ENCODE measurements at places on chromosomes 2 and 18.

DNA sequence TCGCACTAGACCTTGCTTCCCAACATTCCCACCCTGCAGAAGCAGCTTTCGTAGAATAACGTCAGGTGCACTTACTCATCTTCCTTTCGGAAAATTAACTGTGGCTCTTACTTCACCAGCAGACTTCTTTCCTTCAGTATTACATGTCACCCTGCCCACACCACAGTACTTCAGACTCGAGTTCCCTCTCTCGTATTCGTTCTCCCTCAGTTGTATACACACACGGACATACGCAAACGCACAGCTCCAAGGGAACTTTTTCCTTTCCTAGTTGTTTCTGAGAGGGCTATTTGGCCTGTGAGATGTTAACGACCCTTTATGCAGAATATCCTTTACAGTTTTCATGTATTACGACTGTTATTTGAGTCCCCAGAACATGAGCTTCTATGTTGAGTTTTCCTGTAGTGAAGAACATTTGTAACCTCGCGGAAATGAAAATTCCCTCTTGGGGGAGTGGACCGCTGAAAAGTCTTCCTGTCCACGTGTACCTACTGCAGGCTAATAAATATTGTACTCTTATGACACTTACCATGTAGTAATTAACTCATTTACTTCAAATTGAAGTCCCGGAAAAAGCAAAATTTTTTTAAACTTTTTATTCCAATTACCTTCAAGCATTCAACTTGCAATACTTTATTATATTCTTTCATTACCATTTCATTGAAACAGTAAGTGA is 908 bp downstream of the ERLEC1 start:
- no peak for DNase-seq

- DNase-seq = no peak
These were observed 63.1 kb upstream of the TXNDC2 start for GRCh38 chr18:9822587-9823185.

DNA sequence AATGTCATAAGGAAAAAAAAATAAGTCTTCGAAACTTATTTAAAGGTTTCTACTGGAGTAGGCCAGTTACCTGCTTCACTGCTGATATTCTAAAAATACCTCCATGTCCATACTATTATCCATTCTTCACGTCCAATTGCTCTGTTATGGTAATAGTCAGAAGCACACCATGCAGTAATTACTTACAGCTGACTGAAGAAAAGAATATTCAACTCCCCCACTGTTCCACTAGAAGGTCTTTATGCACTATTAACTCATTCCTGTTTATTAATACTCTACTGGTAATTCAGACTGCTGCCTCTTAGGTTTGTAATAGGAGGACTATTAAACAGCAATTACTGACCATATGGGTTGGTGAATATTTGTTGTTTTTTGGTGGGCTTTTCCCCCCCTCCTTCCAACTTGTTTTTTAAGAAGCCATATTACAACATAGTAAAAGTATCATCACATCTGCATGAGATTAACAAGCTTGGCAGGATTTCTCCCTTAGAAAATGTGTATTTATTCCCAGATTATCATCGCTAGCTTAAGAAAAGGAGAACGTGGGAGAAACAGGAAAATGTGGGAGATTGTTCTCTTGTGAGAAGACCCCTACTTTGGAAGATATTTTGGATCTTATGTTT is 806.4 kb upstream of the FANCL start:
- no peak for DNase-seq

GRCh38 chr2:110873056-110873502 is 140.7 kb downstream of the ACOXL start:
- DNase-seq = no peak

- DNase-seq = no peak
These were observed 151.2 kb downstream of the UBE2E3 start for GRCh38 chr2:181131584-181131983.

DNA sequence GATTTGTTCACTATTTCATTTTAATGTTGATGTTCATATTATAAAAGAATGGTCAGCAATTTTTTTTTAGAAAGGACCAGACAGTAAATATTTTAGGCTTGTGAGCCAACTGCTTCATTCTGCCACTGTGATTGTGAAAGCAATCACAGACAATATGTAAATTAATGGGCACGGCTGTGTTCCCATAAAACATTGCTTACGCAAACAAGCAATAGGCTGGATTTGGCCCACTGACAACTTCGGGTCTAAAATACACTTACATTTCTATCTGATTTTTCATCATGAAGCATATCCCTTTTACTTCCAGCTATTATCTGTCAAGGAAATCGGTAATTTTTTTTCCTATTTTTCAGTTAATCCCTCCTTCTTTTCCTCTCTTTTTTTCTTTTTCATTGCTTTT is 182.2 kb upstream of the CDH2 start:
- DNase-seq = no peak

GRCh38 chr2:179595284-179595683 is 266.1 kb downstream of the ZNF385B start:
- DNase-seq = no peak

GRCh38 chr2:235614900-235615712 is 121.3 kb downstream of the AGAP1 start:
- DNase-seq = no peak

GRCh38 chr18:805755-806110 is 6.3 kb downstream of the YES1 start:
- DNase-seq = no peak

DNA sequence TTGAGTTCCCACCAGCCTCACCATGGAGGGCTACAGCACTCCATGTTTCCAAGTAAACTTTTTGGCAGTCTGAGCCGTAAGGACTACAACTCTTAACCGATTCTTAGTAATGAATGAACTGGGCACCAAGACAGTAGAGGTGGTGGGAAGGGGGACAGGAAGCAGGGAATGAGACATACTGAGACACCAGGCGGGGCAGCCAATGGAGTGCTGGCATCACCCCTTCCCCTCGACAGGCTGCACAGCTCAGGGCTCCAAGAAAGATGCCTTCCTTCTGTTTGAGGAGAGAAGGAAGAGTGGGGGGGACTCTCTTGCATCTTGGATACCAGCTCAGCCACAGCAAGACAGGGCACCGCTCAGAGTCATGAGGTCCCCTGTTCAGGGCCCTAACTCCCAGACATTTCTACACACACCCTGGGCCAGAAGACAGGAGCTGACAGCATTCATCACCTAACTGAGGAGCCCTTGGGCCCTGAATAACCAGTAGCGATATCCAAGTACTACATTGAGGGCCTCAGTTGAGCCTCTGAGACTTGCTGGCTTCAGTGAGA is 45.2 kb downstream of the USP34 start:
- DNase-seq = no peak

- no peak for DNase-seq
These were observed 50.7 kb downstream of the LBH start for GRCh38 chr2:30282081-30282480.

- no peak for DNase-seq
These were observed 259.5 kb downstream of the SP3 start for GRCh38 chr2:173705656-173706055.

DNA sequence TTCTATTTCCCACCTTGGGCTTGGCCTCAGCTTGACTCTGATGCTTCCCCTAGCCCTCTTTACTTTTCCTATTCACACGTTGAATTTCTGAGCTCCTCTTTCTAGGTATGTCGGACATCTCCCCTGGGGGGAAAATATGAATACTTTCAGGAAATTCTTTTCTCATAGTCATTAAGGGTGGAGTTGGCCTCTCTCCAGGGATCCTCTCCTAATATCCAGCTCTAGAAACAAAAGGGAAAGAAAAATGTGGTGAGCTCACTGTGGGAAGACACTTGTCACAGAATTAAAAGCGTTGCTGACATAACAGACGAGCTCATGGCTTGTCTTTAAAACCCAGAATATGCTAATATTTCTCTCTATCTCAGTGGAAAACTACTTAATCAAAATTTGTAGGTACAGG is 132.7 kb upstream of the MEX3C start:
- no peak for DNase-seq

DNA sequence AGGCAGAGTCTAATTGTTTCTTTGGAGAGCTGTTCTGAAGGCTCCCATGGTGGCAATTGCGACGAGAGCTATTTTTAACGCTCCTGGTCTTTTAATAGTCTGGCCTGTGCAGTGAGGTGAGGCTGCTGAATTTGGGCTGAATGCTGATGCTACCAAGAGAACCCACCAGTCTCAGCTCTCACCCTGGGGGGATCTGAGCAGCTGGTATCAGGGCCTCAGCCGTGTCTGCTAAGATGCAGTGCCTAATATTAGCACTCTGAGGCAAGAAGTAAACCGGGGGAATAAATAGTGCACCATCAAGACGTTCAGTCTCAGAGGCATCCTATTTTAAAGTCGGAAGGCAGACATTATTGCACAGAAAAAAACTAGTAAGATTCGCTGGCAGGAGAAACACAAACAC is 214.8 kb upstream of the PID1 start:
- no peak for DNase-seq

GRCh38 chr2:16635791-16636699 is 29.6 kb downstream of the CYRIA start:
- DNase-seq = no peak

DNA sequence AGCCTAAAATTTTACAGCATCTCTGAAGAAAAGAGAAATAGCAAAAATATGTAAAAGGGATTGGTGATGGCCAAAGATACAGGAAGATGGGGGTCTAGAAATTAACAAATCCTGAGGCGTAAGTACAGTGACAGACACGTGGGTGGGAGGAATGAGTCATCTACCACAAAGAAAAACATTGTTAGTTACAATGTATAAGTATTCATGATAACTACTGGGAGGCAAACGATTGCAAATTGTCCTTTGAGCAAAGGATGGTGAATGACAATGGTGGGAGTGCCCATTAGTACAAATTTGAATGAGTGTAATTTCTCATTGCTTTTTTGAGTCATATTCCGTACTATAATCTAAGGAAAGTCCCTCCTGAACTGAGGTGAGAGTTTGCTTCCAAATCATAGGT is 809.0 kb upstream of the FAM98A start:
- DNase-seq = no peak

GRCh38 chr2:210445116-210445707 is 31.3 kb downstream of the LANCL1 start:
- no peak for DNase-seq

- no peak for DNase-seq
These were observed 582 bp upstream of the ZAP70 start for GRCh38 chr2:97712693-97713295.

- no peak for DNase-seq
These were observed 126.0 kb downstream of the SP100 start for GRCh38 chr2:230541934-230542380.

DNA sequence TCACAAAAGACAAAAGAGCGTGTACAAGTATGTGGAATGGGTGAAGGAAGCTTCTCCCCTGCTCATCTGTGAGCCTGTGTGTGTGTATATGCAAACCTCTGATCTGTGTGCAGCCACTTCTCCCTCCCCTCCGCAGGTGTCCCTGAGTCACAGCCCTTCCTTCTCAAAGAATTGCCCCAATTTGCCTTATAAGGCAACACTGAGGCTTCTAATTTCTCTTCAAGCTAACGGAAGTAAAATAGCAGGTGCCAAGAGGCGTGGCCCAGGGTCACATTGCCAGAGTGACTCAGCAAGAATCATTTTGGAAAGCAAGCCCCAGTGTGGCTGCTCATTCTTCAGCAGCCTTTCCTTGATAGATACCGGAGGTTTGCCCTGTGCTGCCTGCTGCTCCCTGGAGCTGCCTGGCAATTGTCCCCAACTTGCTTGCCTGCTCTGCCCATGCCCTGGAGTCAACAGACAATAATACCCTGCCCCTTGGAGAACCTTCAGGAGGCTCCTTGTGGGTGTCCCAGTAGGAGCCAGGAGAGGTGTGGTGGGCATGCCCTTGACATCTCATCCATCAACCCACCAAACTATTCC is 37.3 kb upstream of the BMP10 start:
- peak; percentile 73 for DNase-seq

- DNase-seq = no peak
These were observed 134.3 kb upstream of the DSEL start for GRCh38 chr18:67650686-67651385.

DNA sequence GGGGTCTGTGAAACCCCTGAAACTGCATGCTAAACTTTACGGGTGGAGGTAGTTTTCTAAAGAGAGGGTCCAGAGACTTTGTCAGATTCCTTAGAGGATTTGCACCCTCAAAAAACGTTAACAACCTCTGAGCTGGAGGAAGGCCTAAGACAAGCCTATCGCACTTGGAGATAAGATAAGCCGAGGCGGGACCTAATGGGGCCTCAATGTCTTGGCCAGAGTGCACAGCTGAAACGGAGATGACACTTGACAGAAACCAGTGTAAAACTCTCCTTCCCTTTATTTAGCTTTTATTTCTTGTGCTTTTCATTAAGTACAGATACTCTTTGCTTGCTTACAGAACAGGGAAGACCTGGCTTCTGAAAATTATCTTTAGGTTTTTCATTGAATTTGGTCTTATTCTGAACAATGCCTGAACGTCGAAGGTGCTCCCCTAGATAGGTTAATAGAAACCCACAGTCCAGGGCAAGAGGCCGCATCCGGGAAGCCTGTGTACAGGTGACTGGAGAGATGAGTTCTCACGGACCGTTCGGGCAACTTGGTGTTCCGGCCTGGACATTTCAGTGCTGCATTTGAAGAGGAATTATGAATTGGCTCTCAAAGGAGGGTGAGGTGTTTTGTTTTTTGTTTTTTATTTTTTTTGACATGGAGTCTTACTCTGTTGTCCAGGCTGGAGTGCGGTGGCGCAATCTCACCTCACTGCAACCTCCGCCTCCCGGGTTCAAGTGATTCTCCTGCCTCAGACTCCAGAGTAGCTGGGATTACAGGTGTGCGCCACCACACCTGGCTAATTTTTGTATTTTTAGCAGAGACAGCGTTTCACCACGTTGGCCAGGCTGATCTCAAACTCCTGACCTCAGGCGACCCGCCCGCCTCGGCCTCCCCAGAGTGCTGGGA is 49.7 kb downstream of the SH3BP4 start:
- DNase-seq = no peak

DNA sequence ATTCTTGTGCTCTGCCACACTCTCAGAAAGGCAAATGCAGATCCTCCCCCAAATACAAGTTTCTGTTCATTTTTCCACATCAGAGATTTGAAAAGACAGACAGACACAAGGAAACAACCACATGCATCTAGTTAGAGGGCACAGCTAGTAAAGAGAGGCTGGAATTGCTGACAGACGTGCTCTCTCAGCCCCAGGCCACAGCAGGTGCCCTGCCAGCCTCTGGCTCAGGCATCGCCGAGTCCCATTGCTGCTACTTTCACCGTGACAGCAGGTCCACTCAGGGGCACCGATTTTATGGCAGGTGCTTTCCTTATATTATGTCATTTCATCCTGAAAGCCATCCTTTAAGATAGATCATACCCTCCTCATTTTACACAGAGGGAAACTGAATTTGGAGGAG is 507.5 kb downstream of the EIPR1 start:
- no peak for DNase-seq

GRCh38 chr2:173090276-173090877 is 14.7 kb downstream of the MAP3K20 start:
- no peak for DNase-seq

- DNase-seq = no peak
These were observed 37.5 kb upstream of the CYP26B1 start for GRCh38 chr2:72185206-72185605.

DNA sequence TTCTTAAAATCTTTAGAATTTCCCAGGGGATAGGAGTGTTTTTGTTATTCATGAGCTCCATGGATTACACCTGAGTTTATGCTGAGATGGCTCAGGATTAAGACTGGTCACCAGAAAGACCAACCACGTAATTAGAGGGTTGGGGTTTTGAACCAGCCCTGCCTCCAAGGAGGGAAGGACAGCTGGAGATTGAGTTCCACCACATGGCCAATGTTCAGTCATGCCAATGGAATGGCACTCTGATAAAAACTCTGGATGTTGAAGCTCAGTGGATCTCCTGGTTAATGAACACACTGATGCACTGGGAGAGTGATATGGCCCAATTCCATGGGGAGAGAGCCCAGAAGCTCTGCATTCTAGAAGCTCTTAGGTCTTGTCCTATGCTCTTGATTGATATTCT is 38.7 kb upstream of the PTPN4 start:
- DNase-seq = no peak
